ENCODE measurements at places on chromosomes 7 and 10.

- no peak for DNase-seq
Measured at GRCh38 chr7:99489235-99489634, 10.8 kb downstream of the ZNF394 start.

DNA sequence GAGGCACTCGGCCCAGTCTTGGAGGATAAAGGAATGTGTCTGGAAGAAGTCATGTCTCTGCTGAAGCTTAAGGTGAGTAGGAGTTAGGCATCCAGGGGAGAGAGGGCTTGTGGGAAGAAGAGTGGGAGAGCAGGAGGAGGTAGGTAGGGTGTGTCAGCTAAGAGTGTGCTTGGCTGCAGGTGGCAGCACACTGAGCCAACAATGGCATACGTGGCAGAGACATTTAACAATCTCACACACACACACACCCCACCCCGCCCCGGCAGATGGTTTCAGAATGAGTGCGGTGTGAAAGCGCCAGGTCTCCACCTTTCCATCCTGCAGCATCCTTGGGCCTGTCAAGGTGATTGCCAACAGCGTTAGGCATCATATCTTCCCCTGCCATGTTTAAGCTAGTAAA is 11.2 kb upstream of the ARPC1A start:
- no peak for DNase-seq

DNA sequence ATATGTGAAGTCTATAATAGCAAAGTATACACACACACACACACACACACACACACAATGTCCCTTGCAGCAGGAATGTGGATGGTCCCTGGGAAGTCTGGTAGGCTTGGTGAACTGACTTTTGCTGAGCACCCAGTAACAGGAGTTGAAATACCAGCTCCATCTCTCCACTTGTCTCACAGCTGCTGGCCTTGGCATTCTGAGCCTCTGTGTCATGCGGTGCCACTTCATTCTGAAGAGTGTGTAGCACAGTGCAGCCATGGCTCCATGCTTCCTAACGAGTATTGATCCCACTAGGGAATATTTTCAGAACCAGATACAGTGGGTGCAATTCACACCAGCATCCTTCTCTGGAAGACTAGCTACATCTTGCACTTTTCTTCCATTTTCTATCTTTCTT is 192.4 kb downstream of the ADARB2 start:
- DNase-seq: peak; percentile 9

DNA sequence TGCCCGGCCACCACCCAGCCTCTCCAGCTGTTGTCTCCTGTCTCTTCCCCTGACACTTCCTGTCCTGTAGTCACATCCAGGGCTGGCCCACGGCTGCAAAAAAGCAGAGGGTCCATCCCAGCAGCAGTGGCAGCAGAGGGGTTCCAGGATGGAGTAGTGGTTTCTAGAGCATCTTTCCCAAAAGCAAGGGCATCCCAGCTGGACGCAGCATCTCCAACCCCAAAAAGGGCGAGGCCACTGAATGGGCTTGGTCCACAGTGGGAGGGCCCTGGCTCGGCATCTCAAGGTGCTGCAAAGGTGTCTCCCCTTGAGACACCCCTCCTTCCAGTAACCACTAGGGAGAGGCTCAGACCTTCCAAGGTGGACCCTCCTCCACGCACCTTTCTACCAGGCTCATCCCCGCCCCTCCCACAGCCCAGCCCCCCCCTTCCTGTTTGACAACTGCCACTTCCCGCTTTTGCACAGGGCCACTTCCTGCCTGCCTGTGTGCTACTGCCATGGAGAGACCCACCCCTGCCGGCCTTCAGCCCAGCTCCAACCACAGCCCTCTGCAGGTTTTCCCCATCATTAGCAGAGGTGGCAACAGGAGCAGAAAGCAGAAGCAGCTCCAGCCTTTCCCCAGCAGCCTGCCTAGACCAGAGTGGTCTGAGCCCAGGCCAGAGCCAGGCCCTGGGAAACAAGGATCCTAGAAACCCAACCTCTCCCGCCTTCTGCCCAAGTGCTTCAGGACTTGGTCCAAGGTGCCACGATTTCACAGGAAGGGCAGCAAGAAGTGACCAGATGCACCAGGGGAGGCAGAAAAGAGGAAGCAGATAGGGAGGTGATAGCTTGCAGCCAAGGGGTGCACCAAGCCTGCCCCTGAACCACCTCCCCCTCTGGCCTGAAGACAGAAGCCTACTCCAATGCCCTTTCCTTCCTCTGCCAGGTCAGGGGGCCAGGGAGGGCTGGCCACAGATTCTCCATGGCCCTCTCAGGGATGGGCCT is 8.6 kb downstream of the CAMK2G start:
- no peak for DNase-seq

- DNase-seq: no peak
Measured at GRCh38 chr10:43214071-43214955, 52.6 kb downstream of the RASGEF1A start.

- DNase-seq: peak; percentile 56
Measured at GRCh38 chr10:61628875-61629513, 33.7 kb upstream of the CABCOCO1 start.

- peak; percentile 29 for DNase-seq
Measured at GRCh38 chr7:157518514-157519175, 181.8 kb downstream of the DNAJB6 start.

DNA sequence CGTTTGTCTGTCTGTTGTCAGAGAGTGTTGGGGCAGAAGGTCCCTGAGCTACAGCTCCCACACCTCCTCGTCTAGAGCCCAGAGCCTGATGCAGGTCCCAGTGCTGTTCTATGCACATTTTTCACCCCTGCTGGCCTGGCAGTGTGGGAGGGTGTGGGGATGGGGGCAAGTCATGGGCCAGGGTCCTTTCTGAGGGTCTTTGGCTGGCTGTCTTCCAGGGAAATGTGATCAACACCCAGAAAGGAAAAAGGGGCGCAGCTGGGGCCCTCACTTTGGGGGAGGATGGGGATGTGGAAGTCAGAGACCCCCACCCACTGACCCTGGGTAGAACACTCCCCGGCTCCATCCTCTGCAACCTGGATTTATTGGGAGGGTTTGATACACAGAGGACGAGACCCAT is 50.0 kb upstream of the ZNF716 start:
- no peak for DNase-seq

Data from endodermal cell (in vitro differentiated cells).